ENCODE measurements at places on chromosomes 13 and 19.

GRCh38 chr13:45441633-45442032, 23.1 kb upstream of the COG3 start:
- DNase-seq, result no peak

DNA sequence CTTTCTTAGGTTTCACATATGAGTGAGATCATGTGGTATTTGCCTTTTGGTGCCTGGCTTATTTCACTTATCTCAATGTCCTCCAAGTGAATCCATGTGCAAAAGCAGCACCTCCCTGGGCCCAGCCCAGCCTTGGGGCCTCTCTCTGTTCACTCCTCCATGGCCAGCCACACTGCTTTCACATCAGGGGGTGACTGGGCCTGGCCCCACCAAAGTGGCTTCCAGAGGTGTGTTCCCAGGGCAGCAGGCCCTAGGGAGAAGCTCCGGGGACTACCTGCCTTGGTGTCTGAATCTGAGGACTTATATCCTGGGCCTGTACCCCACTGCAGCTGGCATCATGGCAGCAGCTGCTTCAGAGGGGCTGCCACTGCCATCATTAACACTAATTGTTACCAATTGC, 829.9 kb upstream of the SLITRK5 start:
- DNase-seq, result no peak

- DNase-seq, result no peak
Observed at GRCh38 chr13:66994517-66995202, 235.5 kb downstream of the PCDH9 start.

GRCh38 chr19:4171676-4172075, 10.7 kb downstream of the SIRT6 start:
- DNase-seq, result no peak

GRCh38 chr13:111541752-111542529, 221.5 kb downstream of the TEX29 start:
- no peak for DNase-seq

GRCh38 chr19:18021121-18021755, 13.3 kb downstream of the ARRDC2 start:
- peak; percentile 67 for DNase-seq

DNA sequence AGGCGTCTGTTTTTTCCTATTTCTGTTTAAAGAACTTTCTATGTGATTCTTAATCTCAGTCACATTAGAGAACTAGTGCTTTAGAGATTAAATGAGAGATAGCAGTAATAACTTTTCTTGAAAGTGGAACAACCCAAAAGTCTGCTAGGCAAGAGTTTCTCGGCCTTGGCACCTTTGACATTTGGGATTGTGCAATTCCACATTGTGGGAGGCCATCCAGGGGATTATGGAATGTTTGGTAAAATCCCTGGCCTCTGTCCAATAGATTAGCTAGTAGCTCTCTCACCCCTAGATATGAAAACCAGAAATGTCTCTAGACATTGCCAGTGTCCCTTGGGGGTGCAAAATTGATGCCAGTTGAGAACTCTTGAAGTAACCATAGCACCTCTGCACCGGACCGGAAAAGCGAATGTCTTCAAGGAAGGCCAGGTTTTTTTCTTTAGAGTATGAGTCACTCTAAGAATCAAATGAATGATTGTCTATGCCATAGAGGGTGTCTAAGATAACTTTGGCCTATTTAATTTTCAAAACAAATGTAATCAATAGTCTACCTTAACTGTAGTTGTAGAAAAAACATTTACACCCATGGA, 45.0 kb upstream of the IL17D start:
- no peak for DNase-seq

GRCh38 chr13:70339738-70340137, 231.5 kb upstream of the KLHL1 start:
- DNase-seq, result no peak

GRCh38 chr19:31955061-31955460, 390.3 kb upstream of the ZNF507 start:
- no peak for DNase-seq

- peak; percentile 13 for DNase-seq
Observed at GRCh38 chr13:46475541-46475991, 77.4 kb upstream of the LRCH1 start.

DNA sequence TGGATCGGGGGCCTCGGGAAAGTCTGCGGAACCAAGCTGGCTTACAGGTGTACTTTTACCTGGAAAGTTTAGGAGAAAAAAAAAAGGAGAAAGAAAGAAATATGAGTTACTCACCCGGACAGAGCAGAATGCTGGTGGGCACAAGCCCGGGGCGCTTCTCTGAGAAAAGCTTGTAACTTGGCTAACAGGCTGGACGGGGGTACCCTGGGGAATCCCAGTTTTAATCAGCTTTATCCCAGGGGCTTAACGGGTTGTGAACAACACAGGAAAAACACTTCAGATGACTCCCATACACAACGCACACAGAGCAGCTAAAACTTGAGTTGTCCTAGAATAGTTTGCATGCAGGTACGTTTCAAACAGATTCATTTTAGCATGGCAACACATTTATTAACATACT, 37.3 kb downstream of the KLF2 start:
- DNase-seq, result no peak

DNA sequence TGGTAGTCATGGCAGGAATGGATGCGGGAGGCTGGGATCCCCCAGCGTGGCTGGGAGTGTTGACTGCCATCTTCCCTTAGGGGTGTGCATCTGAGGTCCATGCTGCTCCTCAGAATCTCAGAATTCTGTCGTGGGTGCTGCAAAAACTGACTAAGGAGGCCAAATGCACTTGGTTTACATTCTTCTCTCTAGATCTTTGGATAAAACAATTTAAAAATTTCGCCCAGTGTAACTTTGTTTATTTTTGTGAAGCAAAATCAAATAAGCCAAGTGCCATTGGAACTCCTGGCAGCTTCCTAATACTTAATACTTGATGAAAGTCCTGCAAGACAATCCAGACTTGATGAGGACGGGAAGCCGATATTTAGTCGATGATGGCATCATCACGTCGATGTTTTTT, 27.8 kb upstream of the TM9SF2 start:
- no peak for DNase-seq

DNA sequence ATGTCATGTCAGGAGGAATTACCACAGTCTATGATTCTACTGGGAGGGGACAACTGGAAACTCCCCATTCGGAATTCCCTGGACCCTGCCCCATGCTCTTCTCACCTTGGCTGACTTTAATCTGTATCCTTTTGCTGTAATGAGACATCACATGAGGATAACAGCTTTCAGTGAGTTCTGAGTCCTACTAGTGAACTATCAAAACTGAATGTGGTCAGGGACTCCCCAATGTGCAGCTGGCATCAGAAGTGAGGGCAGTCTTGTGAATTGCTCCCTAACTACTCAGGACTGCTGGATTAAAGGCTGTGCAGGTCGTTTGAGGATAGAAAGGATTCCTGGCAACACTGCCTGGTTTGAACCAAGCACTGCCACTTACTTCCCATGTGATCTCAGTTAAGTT, 15.2 kb downstream of the SIGLEC7 start:
- no peak for DNase-seq

- no peak for DNase-seq
Observed at GRCh38 chr13:46340011-46340410, 47.0 kb downstream of the RUBCNL start.

- no peak for DNase-seq
Observed at GRCh38 chr19:788983-789700, 8.1 kb upstream of the PTBP1 start.

DNA sequence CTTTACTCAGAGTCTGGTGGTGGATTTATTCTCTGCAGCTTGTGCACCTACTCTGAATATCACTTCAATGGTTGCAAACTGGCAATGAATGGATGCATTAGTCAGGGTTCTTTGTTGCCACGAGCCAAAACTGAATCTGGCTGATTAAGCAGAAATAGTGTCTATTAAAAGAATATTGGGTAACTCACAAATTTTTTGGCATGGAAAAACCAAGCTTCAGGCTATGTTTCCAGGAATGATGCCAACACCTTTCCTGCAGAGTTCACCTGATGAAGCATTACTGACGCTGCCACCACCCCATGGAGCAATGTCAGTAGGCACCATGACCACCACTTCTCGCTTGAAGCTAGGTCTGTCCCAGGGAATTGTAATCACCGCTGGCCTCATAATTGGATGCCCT, 597.8 kb upstream of the SLC10A2 start:
- DNase-seq, result no peak

DNA sequence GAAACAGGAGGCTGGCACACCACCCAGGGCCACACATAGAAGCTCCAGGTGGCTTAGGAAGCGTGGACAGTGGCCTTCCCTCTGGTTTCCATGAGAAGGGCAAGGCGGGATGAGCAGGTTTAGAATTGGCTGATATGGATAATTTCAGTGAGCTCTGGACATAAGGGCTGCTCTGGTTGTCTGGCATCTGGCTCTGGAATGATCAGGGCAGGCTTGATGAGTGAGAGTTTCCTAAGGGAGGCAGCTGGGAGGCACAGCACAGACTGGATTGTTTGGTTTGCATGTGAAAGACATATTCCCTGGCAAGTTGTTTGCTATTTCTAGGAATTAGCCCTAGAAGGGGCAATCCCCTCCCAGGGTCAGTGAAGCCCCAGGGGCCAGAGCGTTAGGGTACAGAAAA, 129.5 kb downstream of the ATP8A2 start:
- DNase-seq, result no peak

DNA sequence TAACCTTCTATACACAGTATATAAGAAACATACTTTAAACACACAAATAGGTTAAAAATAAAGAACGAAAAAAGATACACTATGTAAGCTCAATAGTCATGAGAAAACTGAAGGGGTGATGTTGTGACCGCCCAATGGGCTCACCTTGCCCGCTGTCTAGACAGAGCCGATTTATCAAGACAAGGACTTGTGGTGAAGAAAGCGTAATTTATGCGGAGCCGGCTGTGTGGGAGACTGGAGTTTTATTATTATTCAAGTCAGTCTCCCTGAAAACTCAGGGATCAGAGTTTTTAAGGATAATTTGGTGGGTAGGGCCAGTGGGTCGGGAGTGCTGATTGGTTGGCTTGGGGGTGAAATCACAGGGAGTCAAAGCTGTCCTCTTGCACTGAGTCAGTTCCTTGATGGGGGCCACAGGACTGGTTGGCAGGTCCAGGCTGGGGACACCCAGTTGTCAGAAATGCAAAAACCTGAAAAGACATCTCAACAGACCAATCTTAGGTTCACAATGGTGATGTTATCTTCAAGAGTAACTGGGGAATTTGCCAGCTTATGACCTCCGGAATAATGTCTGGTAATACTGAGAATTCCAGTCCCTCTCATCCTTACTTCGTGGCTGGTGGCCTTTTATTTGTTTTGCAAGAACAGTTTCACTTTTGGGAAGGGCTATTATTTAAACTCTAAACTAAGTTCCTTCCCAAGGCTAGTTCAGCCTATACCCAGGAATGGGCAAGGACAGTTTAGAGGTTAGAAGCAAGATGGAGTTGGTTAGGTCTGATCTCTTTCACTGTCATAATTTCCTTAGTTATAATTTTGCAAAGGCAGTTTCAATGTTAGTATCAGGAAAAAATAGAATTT, 96.6 kb downstream of the UBL3 start:
- no peak for DNase-seq

GRCh38 chr13:23658929-23659541, 88.8 kb downstream of the TNFRSF19 start:
- DNase-seq, result no peak

GRCh38 chr13:31380715-31381114, 180.9 kb downstream of the B3GLCT start:
- DNase-seq, result no peak

- no peak for DNase-seq
Observed at GRCh38 chr19:14118165-14119051, 846 bp upstream of the PRKACA start.

DNA sequence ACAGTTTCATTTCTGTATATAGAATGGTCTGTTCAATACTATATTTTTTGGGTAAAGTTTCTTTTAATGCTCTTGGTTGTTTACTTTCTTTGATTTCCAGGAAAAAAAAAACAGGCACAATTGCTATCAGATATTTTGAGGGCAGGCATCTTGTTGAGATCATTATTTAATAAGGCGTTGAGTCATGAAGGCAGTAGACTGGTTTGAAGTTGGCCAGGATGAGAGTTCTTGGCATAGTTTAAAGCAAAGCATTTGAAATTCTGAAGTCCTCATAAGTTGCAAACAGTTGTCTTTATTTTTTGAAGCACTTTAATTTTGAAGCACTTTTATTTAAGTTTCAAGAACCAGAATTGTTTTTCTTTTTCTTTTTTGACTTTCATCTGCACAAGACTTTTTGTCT, 2.6 kb upstream of the ZNF175 start:
- no peak for DNase-seq

GRCh38 chr13:99614465-99614885, 113.2 kb downstream of the TM9SF2 start:
- DNase-seq, result no peak

- no peak for DNase-seq
Observed at GRCh38 chr13:53142306-53142705, 113.7 kb downstream of the OLFM4 start.

- no peak for DNase-seq
Observed at GRCh38 chr19:6276447-6276846, 3.3 kb downstream of the MLLT1 start.

DNA sequence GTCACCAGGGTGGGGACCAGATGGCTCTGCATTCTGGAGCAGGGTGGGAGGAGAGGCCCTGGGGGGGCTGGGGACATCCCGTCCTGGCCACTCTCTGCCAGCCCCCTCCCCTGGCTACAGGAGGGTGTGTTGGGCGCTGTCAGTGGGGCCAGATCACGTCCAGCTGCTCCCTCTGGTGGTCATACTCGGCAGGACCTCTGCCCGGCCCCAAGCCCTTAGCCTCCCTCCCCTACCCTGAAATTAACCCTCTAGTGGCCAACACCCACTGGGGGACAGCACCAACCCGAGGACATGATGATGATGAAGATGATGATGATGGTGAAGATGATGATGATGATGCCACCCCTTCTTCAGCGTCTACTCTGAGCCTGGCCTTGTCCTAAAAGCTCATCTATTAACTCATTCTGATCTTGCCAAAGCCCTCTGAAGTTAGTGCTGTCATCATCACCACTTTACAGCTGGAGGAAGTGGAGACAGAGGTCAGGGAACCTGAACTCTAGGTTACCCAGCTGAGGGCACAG, 590 bp upstream of the LGI4 start:
- DNase-seq, result peak; percentile 90

DNA sequence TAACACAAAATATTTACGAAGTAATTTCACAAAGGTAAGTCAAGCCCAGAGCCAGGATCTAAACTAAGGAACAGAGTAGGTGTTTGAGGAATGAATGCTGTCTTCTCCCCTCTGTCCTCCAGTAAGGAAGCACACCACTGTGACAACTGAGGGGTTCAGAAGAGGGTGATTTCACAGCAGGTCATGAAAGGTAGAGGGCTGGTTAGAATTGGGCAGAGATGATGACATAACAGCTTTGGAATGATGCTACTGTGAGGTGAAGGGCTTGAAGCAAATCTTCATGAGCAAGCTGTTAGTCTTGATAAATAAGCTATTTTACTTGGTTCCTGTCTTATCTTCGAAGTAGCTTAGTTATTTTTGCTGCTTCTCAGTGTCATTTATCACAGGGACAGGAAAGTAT, 498.6 kb downstream of the FGF9 start:
- no peak for DNase-seq

- DNase-seq, result peak; percentile 16
Observed at GRCh38 chr19:10395917-10396316, 7.4 kb downstream of the CDC37 start.

Data from frontal cortex (tissue), 4 donors.